Osteoblast (primary cell): ENCODE measurements at places on chromosomes 3 and 15. TPM values are rescaled to one million over a fixed set of nuclear protein-coding genes. Genes with fewer than 3 reads are reported as not detected.

VPS39 gene
- 69.1 and 76.6 TPM in 2 replicates for total RNA-seq

- peak; percentile 83 for DNase-seq
These were observed 540 bp downstream of the CCDC80 start for GRCh38 chr3:112640276-112640929.

GRCh38 chr3:133295944-133296917 lies 103.6 kb upstream of the BFSP2 start:
- peak; percentile 36 for DNase-seq

CADPS gene
- 3.2 TPM in 1 of 2 replicates, not detected in the other for total RNA-seq

DNA sequence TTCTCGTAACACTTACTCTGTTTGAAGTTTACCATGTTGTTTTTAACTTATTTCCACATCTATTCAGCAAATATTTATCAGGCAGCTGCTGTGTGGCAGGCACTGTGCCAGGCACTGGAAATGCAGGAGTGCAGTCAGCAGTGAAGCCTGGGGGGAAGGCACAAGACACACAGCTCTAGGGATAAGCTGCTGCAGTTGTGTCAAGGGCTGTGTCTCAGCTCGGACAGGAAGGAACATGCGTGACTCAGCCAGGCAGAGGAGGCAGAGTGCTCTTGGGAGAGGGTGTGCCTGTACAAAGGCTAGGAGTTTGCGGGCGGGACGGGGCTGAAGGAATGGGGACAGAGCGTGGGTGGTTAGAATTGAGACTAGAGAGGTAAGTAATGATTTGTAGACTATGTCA lies 24.7 kb downstream of the LYSMD4 start:
- peak; percentile 96 for DNase-seq

SEMA3G gene
- under 0.01 TPM in 1 of 2 replicates, not detected in the other for total RNA-seq

DNA sequence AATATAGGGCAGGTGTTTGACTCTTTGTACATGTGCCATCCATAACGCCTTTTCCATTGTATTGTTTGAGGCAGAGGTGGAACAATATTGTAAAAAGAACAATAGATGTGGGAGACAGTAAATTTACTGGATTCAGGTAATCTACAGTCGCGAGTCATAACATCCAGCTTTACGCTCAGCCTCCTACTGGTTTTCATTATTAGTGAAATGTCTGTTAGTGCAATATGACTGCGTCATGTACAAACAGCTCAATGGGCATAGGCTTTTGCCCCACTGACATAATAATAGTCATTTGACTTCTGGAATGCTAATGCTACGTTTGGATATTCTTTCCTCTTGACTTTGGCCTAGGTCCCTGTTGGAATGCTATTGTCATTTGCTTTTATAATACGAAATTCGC lies 9.5 kb downstream of the CACNA2D3 start:
- DNase-seq = no peak

DNA sequence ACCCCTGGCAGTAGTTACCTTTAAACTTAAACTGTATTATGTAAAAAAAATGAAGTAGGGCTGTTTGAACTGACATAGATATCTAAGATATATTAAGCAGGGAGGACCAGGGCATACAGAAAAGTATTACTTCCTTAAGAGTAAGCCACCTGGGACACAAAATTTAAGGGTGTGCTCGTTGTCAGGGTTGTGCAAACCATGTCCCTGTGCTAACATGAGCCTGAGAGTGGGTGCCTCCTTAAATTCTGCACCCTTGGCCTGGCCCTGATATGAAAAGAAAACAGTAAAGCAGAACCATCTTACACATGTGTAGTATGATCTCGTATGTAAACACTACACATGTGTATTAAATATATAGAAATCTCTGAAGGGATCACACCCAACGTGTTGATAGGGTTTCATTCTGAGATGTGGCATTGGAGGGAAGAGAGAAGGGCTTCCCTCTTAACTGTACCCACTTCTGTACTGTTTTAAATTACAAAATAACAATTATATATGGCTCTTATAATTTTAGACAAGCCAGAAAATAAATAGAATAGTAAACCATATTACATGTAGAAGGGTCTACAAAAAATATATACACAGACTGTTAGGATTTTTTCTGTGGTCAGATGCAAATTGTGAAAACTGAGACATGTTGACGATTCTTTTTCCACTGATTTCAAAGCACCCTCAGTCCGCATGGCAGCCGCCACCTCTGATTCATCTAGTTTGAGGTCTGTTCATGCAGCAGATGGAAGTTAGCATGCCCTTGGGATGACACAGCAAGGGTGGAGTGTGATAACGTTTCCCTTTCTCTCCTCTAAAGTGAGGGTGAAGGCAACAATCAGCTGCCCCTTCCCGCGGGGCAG lies 400.8 kb upstream of the PROK2 start:
- DNase-seq = peak; percentile 94

AAGAB gene
- 41.8 and 51.0 TPM in 2 replicates for total RNA-seq

DNA sequence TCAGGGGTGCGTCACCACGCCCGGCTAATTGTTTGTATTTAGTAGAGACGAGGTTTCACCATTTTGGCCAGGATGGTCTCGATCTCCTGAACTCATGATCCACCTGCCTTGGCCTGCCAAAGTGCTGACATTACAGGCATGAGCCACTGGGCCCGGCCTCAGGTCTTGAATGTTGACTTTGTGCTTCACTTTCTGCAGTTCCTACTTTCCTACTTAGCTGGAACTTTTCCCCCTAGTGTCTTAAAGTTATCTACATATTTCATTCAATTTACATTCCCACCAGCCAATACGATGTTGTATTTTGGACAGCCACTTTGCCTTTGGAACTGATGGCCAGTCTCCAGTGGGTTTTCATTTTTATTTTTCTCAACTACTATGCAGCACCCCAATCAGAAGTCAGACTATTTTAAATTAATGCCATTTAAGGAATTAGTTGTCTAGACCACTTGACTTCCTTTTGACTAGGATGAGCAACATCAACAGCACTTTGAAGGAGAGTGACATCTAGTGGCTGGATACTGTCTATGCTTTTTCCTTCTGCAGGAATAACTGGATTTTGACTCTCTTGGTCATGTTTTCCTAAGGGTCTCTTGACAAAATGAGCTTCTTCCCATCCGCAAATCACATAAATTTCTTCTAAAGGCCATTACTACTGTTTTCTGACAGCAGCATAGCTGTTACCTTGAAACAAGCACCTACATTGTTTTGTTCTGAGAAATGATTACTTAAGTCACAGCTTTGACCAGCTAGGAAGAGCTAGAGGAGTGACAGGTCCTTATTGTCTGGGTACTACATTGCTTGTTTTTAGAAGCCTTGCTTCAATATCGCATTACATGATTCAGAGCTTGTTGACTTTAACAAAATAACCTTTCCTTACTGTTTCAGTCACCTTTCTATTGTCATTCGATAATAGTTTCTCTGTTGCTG lies 140.2 kb downstream of the ITPR1 start:
- peak; percentile 74 for DNase-seq

- peak; percentile 83 for DNase-seq
These were observed 34.8 kb downstream of the MINDY4B start for GRCh38 chr3:150870406-150870805.

DNA sequence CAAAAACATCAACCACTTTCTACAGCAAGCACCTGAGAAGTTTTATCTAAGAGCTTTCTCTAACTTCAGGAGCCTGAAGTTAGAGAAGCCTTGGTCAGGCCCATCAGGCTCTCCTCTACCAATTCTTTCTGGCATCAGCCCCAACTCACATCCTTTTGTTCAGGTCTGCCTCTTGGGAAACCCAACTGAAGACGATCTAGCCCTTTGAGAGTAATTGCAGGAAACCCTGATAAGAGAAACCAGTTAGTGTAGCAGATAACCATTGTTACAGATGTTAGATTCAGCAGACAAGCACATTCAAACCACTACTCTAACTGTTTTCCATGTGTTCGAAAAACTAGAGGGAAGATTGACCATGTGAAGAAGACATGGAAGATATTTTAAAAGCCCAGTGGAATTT lies 27.0 kb upstream of the DYNC1LI1 start:
- no peak for DNase-seq

DNA sequence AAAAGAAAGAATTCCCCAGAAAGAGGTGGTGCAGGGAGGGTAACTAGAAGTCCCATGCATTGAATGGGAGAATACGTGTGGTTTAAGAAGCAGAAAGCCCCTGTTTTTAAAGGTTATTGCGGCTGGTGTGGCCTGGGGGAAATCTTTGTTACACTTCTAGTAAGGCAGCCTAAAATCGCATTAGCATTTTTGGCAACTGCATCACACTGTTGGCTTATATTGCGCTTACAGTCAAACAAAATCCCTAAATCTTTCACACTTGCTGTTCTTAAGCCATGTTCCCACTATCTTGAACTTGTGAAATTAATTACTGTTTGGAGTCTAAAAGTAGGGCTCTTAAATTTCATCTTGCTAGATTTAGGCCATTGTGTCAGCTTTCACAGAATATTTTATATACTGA lies 66.0 kb upstream of the GOLIM4 start:
- peak; percentile 14 for DNase-seq

- DNase-seq = no peak
These were observed 371.4 kb downstream of the SV2B start for GRCh38 chr15:91471468-91471867.

DNA sequence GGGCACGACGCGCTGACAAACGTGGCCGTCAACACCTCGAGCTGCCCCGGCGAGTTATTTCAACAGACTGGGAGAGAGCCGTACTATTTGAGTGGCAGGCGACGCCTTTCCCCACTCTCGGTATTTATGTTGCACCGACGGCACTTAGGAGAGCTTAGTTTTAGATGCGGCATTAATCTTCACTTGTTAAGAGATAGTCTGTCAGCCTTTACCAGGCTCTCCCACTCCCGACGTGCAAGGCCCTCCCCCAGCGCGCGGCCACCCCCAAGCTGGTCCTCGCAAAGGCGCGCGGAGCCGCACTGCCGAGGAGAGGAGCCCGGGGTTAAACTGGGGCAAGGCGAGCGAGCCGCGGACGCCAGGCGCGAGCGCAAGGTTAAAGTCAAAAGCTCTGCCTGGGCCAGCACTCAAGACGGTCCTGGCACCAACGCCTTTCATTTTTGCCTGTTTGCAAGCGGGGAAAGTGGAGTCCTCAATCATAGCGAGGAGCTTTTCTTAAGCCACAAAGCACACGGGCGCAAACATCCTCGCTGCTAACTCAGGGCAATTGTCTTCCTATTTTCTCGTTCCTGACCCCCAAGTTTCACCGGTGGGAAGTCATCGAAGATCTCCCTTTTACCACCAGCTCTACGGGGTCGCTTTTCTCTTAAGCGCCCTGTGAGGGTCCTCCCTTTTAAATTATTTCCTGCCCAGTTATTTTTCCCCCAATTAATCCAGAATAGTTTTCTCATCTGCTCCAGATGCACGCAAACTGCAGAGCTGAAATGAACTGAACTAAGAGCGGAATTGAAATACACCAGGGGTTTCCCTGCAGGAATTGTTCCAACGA lies 86.6 kb downstream of the NR2F2 start:
- no peak for DNase-seq

DNA sequence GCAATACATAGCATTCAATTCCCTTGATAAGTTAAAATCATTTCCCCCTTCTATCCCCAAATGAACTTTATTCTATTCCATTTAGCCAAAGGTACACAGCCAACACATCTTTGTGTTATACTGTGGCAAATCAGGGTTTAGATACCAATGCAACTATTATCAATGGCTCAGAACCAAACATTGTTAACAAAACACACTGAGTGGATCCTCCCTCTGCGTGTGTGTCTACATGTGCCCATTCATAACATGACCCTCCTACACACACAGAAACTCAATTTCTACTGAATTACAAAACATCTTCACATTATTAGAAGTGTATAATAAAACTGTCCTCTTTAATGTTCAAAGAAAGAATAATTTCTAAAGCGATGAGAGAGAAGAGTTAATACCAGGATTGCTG lies 1.3 kb downstream of the TTBK2 start:
- DNase-seq = no peak

DNA sequence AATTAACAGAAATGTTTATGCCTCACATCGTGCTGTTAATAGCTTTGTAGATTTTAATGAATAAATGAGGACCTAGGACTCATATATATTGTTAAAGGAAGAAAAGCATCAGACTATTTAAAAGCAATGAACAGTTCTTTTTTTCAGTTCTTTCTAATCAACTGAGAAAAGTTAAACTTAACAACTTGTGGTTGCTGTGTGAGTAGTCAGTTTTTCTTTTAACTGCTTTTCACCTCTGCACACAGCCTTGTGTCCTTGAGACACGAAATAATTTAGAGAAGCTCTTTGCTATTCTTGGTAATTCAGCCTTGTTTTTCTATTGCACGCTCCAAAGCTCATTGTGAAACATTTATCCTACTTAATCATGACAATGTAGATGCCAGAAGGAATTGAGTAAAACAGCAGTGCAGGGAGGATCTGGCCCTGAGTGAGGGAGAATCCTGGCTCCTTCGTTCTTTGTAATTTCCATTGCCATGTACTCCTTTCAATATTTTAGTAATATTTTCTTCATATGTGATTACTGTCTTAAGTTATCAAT lies 499.0 kb downstream of the PYDC2 start:
- no peak for DNase-seq

GRCh38 chr15:39429898-39430357 lies 151.0 kb upstream of the THBS1 start:
- DNase-seq = peak; percentile 70

DNA sequence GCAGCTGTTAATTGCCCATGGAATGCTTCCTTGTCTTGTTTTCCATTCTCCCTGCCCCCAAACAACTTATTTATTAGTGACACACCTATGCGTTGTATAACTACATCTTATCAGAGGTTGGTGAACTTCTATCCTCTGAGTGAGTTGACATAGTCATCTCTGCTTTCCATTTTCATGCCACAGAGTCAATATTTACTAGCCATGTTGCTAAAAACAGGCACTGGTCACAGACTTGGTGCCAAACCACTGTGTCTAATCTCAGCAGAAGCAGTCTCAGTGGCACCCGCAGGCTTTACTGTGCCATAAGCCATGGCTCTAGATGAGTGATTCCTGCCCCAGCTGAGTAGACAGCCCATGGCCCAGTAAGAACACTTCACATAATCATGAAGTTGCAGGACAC lies 26.5 kb downstream of the DAPK2 start:
- peak; percentile 30 for DNase-seq

GRCh38 chr3:172786036-172786435 lies 35.5 kb downstream of the ECT2 start:
- no peak for DNase-seq

DNA sequence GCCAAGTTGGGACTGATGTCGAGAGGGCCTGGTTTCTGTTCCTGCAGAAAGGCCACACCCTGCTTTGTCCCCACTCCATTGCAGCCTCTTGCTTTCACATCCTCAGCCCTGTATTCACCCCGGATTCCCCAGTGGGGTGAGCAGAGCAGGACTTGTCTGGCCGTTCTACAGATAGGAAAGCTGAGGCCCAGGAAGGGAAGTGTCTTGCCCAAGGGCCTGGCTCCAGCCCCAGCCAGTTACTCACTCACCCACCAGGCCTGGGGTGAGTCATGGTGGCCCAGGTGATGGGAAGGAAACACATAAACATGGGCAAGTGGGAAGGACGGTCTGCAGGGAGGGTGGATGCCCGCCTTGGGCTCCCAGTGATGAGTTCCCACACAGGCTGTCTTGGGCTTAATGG lies 6.1 kb upstream of the DUSP7 start:
- peak; percentile 99 for DNase-seq

TTC21A gene
- 6.9 and 8.5 TPM in 2 replicates for total RNA-seq

- peak; percentile 91 for DNase-seq
These were observed 2.2 kb downstream of the CDCP1 start for GRCh38 chr3:45143673-45144671.

- DNase-seq = no peak
These were observed 220.3 kb downstream of the OCA2 start for GRCh38 chr15:27878841-27879240.
